Fibroblast of skin of left quadriceps (primary cell): ENCODE measurements at places on chromosomes 3 and 15.

DNA sequence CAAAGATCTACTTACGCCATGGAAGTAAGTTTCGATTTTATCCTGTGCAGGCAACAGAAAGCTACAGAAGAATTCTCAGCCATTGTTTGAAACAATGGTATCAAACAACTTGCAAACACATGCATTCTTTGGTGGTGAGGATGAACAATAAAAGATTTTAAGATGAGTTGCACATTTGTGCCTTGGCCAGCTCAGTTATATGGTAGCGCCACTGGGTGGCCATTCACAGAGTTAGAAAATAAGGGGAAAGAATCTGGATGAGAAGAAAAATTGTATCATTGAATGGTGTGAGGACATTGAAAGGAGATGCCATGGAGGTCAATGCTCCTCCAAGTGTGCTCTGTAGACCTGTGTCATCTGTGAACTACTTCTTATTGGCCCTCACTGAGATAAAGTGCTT is 11.6 kb downstream of the CADPS start:
- no peak for DNase-seq

- DNase-seq = no peak
Measured at GRCh38 chr15:90360746-90361145, 8.7 kb downstream of the ZNF774 start.

GRCh38 chr3:32484436-32484835 is 18.2 kb downstream of the CMTM6 start:
- DNase-seq = no peak

GRCh38 chr3:186096290-186096689 is 12.6 kb downstream of the ETV5 start:
- no peak for DNase-seq

DNA sequence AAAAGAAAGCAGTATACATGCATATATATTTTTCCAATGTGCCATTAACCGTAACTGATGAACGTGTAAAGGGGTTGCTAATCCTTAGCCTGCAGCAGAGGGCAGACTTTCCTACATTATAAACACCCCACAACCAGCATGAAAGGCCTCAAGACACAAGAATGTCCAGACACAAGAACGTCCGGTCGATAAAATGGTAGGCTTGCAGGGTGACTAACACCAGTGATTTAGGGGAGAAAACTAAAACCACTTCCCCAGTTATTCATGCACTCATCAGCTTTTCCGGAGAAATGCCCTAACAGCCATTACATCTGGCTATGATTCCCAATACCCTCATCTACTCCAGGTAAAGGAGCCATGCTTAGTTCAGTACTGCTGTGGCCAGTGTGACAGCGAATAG is 57.4 kb downstream of the LRTM1 start:
- peak; percentile 95 for DNase-seq

DNA sequence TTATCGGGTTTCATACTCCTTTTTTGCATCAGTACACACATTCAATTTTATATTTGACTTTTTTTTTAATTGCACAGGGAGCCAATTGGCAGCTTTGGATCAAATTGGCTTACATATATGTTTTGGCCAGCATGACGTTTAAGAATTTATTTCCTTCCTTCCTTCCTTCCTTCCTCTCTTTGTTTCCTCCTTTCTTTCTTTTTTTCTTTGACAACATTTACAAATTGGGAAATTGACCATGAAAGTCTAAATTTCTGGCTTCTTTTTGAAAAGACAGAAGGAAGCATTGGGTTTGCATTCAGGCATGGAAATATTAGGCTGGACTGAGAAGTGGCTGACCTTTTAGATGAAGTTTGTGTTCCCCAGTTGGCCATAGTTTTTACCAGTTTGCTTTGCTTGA is 103.4 kb upstream of the IGSF10 start:
- DNase-seq = no peak

DNA sequence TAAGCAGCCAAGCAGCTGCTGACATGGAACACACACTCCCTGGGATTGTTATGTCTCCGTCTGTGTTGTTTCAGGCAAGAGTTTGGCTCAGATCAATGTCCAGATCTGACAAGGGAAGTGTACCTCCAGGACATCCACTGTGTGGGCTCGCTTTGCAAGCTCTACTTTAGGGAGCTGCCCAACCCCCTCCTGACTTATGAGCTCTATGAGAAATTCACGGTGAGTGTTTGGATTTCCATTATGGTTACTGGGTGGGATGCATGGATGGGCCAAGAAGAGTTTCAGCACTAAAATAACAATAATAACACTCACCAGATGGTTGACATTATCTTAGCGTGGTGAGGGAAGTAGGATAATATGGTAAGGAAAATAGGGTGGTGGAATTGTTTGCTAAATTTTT is 74.1 kb downstream of the ARHGAP31 start:
- no peak for DNase-seq

DNA sequence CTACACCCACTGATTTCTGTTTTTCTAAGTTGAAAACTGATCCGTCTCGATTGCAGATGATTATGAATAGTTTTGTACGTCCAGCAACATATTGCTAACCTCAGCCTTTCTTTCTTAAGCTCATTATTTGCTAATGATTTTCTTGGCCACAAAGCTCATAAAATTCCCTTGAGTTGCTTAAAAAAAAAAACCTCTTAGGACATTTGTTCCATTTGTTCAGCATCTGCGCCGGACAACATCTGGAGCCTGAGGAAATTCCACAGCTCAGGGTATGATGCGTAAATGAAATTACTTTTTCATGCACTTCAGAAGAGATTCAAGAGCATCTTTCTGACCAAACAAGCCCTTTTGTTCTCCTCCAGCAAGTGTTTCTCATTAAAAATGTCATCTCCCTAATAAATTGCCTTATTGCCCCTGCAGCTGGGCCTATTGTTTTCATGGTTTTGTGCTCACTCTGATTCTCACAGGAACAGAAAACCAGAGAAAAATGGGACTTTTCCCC is 249.1 kb upstream of the MCTP2 start:
- peak; percentile 86 for DNase-seq

- DNase-seq = no peak
Measured at GRCh38 chr3:78820542-78820941, 947.3 kb downstream of the ROBO1 start.

DNA sequence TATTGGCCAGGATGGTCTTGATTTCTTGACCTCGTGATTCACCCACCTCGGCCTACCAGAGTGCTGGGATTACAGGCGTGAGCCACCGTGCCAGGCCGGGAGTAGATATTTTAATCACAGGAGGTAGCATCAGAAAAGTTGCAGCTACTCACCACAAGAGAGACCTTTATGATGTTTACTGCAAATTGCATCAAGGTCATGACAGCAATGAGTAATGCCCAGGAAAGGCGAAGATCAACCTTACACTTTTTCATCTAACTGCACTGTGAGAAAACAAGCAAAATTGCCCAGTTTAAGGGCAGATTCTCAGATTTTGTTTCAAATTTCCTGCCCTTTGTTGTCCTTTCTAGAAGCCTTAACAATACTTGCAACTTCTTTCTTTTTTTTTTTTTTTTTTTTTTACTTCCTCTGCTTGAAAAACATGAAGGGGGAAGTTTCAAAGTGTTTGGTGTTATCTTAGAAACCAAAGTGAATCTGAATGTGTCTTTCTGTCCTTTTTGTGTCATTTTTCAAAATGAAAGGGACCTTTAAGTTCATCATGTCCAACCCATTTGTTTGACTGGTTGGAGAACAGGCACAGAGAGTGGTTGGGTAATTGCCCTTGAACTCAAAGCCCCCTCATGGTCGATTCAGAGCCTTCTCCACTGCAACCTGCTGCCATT is 25.0 kb downstream of the TGFBR2 start:
- no peak for DNase-seq

DNA sequence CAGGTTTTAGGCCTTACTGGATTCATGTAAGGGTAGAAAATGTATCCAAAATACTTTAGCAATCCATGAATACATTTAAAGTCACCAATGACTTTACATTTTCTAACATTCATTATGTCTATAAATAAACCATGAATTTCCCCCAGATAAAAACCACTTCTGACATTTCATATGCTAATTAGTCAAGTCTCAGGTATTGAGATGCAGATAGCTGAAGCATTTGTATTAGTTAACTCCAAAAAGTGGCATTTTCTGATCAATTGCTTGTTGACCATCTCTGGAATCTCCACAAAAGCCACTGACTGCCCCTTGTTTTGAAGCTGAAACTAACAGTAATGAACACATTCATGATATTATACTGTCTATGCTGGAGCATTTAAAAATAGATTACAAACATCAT is 68.4 kb upstream of the RAP2B start:
- no peak for DNase-seq

- no peak for DNase-seq
Measured at GRCh38 chr3:41652506-41652905, 309.4 kb downstream of the ULK4 start.

DNA sequence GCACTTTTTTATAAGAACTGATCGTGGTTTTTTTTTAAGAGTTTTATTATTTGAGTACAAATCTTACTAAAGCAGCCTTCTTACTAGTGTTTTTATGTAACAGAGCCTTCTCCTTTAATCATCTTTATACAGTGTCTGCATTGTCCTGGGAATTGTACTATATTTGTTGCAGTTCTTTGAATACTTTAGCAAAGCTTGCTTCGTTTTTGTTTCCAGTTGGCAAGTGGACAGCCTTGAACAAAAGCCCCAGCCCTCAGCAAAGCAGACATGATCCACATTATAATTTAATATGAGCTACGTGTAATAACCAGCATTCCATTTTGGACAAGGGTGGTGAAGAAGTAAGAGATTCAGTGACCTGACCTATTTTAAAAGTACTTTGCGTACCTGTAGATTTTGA is 112.2 kb upstream of the FLNB start:
- no peak for DNase-seq

- DNase-seq = no peak
Measured at GRCh38 chr3:157566596-157566995, 63.4 kb upstream of the VEPH1 start.

GRCh38 chr3:133374708-133375402 is 25.0 kb upstream of the BFSP2 start:
- DNase-seq = no peak

DNA sequence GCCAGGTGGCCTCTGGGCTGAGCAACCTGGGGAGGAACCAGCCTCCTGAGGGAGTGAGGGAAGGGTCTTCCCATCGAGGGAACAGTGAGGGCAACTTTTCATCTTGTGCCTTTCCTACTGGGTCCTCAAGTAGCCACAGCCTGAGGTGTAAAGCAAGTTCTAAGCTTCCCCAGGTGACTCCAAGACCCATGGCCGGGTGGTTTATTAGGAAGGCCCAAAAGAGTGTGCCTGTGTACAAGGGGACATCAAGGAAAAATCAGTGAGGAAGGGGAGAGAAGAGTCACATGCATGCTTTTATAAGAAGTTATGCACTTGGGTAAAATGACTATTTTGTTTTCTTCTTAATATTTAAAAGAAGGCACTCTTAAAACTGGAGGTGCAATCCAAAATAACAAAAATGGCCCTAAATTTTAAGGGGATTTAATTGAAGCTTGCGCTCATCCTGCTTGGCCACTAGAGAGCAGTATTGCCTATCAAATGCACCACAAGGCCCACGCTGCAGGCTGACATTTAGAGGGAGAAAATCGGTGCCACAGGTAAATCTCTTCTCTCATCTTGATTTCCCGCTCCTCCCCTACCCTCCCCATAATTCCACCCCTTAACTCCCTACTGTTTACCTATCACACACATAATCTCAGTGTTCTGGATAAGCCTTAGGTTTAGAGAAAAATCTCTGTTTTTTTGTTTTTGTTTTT is 6.7 kb downstream of the NANOGP8 start:
- peak; percentile 21 for DNase-seq

GRCh38 chr3:15041950-15042349 is 23.2 kb downstream of the MRPS25 start:
- no peak for DNase-seq

- DNase-seq = no peak
Measured at GRCh38 chr15:70195587-70196305, 98.0 kb upstream of the TLE3 start.

GRCh38 chr15:70098461-70099166 is 897 bp upstream of the TLE3 start:
- no peak for DNase-seq

GRCh38 chr3:194261581-194262063 is 89.5 kb downstream of the CPN2 start:
- DNase-seq = no peak
